NK-92 treated with Interleukin-12 subunit alpha and Interleukin-12 subunit beta, amount 100 ng/mL, for 24 hours (cell line): ENCODE measurements at places on chromosomes 5 and 9.

- DNase-seq: no peak
Observed at GRCh38 chr5:59600998-59601397, 292.5 kb downstream of the PDE4D start.

DNA sequence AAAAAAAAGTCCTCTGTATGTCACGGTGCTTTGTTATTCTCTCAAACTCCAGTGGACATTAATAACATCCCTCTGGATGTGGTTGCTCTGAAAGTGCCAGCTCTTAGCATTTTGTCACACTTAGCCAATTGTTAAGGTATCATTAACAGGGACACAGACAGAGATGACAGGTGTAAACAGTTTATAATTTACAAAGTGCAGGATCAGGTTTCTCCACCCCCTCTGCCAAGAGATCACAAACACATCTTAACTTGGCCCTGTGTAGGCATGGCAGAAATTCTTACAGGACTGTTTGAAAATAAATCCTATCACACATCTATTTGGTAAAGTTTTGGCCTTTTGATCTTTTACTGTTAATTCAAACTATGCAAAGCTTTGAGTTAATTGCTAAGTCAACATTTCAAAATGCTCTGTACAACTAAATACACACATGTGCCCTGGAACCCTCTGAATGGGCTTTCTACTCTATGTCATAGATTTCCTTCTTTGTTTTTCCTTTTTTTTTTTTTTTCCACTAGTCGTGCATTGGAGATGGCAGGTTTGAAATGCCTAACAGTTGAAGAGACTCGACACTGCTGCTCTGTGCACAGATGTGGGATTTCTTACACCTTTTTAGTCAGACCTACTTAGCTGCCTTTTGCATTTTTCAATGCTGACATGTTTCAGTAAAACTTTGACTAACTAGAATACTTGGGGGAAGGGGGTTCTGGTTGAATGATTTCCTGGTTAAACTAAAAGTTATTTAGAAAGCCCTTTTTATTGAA, 41.7 kb downstream of the SEMA6A start:
- no peak for DNase-seq

- no peak for DNase-seq
Observed at GRCh38 chr9:135498381-135499126, 1.9 kb upstream of the MRPS2 start.

- no peak for DNase-seq
Observed at GRCh38 chr9:18215626-18216025, 258.3 kb upstream of the ADAMTSL1 start.

DNA sequence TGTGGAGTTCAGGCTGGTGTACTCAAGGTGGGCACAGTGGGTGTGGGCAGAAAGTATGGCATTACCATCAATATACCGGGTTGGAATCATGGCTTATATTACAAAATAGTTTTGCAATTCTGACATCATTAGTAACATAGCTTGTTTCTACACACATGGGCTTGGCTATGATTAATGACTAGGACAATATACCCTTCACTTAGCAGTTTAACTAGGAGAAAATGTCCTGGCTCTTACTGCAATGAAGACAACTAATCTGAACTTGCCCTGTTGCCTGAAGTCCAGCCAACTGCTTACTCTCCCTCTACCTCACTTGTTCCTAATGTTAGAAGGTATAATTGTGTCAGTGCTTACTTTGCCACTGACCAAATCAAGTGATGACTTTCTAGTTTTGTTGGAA, 612.5 kb downstream of the EFNA5 start:
- no peak for DNase-seq

- no peak for DNase-seq
Observed at GRCh38 chr9:95505717-95506427, 10.9 kb downstream of the PTCH1 start.

GRCh38 chr9:133534346-133535291, at the start of gene ADAMTSL2:
Gene ADAMTSL2, plus strand, starts transcription at chr9:133534704. Its CDS starts 2,009 bp downstream, at chr9:133536713.
- no peak for DNase-seq

- DNase-seq: no peak
Observed at GRCh38 chr9:27394826-27395201, 97.9 kb upstream of the EQTN start.

GRCh38 chr5:56557198-56557597, 258.2 kb upstream of the MAP3K1 start:
- DNase-seq: no peak

DNA sequence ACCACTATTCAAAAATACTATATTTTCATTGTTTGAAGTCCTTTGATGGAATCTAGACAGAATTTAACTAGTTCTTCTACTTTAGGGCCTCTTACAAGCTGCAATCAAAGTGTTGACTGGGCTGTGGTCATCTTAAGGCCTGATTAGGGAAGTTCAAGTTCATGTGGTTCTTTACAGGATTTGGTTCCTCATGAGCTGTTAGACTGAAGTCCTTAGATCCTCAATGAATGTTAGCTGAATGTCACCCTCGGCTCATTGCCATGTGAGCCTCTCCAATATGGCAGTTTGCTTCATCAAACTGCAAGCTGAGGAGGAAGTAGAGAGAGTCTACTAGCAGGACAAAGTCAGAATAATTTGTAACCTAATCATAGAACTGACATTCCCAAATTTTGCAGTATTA, 135.1 kb downstream of the CSNK1G3 start:
- DNase-seq: no peak

DNA sequence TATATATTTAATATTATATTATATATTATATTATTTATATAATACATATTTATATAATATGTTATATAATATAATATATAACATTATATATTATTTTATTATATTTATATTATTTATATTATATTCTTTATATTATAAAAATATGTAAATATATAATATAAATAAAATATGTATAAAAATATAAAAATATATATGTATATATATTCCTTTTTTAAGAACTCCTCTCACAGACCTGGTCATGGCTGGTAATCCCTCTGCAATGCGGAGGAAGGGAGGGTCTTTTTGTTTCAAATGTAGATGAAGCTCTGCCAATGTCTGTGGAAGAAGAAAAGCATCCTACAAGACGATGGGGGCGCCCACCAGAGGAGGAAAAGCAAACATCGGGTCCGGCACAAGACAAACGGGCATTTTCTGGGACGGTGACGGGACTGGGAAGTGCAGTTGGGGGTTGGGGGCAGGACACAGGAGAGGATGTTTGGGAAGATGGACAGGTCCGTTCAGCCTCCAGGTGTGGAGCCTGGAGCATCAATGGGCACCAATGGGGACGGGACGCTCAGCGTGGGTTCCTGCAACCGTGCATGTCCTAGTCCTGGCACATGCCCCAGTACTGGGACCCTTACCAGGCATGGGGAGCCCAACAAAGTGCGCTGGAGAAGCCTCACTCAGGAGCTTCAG, 194.0 kb downstream of the IRX1 start:
- DNase-seq: no peak

- DNase-seq: no peak
Observed at GRCh38 chr9:83927591-83927990, 6.4 kb upstream of the KIF27 start.
